Forelimb muscle (tissue), 1 donor: ENCODE measurements at places on chromosomes 4 and X. TPM values are rescaled to one million over a fixed set of nuclear protein-coding genes. Genes with fewer than 3 reads are reported as not detected.

Gene PDE6B
- polyA plus RNA-seq, result 16.1 TPM

Gene CFAP97
- 28.1 TPM for polyA plus RNA-seq

Gene DUSP9
- polyA plus RNA-seq, result 0.15 TPM

Gene CHST7
- 4.0 TPM for polyA plus RNA-seq

Gene KLKB1
- 0.15 TPM for polyA plus RNA-seq

Gene TRIML2
- not detected for polyA plus RNA-seq

Gene OTUD6A
- polyA plus RNA-seq, result not detected

Gene UGT2B11
- polyA plus RNA-seq, result not detected

Gene DSPP
- polyA plus RNA-seq, result 0.04 TPM

Gene TBX22
- polyA plus RNA-seq, result 0.09 TPM

Gene RNF4
- 34.0 TPM for polyA plus RNA-seq

Gene GAGE12F
- polyA plus RNA-seq, result not detected

Gene C4orf51
- not detected for polyA plus RNA-seq

Gene LEF1
- 6.7 TPM for polyA plus RNA-seq

Gene BEX3
- polyA plus RNA-seq, result 127 TPM

Gene GPRASP3
- polyA plus RNA-seq, result 7.0 TPM

Gene TEC
- polyA plus RNA-seq, result 0.37 TPM

Gene UNC5C
- polyA plus RNA-seq, result 0.46 TPM

Gene PHOX2B
- not detected for polyA plus RNA-seq

Gene EDNRA
- polyA plus RNA-seq, result 23.4 TPM

Gene CSAG3
- not detected for polyA plus RNA-seq

Gene CT47B1
- polyA plus RNA-seq, result not detected

Gene PCDH11X
- polyA plus RNA-seq, result 0.04 TPM

Gene PPP1R2C
- not detected for polyA plus RNA-seq

Gene SSX4
- polyA plus RNA-seq, result not detected

Gene KLF8
- polyA plus RNA-seq, result 4.7 TPM

Gene HELT
- polyA plus RNA-seq, result not detected

Gene TMEM154
- polyA plus RNA-seq, result 0.68 TPM

Gene GALNTL6
- 0.47 TPM for polyA plus RNA-seq

Gene GC
- not detected for polyA plus RNA-seq

Gene SMPX
- polyA plus RNA-seq, result 291 TPM

Gene HOPX
- polyA plus RNA-seq, result 25.4 TPM

Gene SPARCL1
- 224 TPM for polyA plus RNA-seq

Gene MAGEC1
- polyA plus RNA-seq, result not detected

Gene FDCSP
- polyA plus RNA-seq, result 1.5 TPM

Gene SPANXN3
- polyA plus RNA-seq, result not detected

Gene PPEF1
- 0.61 TPM for polyA plus RNA-seq

Gene TEX13B
- polyA plus RNA-seq, result not detected

Gene VCX3B
- polyA plus RNA-seq, result not detected

Gene FABP2
- not detected for polyA plus RNA-seq

Gene RASGEF1B
- 4.8 TPM for polyA plus RNA-seq

Gene SSX2B
- polyA plus RNA-seq, result not detected

Gene SPANXD
- not detected for polyA plus RNA-seq

Gene MMRN1
- 4.8 TPM for polyA plus RNA-seq

Gene HDX
- 3.8 TPM for polyA plus RNA-seq

Gene GAGE13
- polyA plus RNA-seq, result not detected

Gene ETDB
- polyA plus RNA-seq, result not detected
